ENCODE measurements at places on chromosomes 1 and 21. TPM values are rescaled to one million over a fixed set of nuclear protein-coding genes. Genes with fewer than 3 reads are reported as not detected.

LSM10 gene
- polyA plus RNA-seq: 72.5 TPM

TDRD5 gene
- not detected for polyA plus RNA-seq

HLCS gene
- polyA plus RNA-seq: 21.9 TPM

S100B gene
- not detected for polyA plus RNA-seq

PTGFR gene
- 7.8 TPM for polyA plus RNA-seq

ERG gene
- 1.2 TPM for polyA plus RNA-seq

KAZN gene
- polyA plus RNA-seq: 7.2 TPM
